Upper lobe of left lung (tissue), 6 donors: ENCODE measurements at places on chromosomes 4 and X. TPM values are rescaled to one million over a fixed set of nuclear protein-coding genes. Genes with fewer than 3 reads are reported as not detected.

The FAM9B gene
- total RNA-seq = 0.51 TPM

The NEK1 gene
- total RNA-seq = 13.6 TPM

The ASB9 gene
- 3.0 TPM for total RNA-seq

The CYTL1 gene
- total RNA-seq = 3.1 TPM

The FDCSP gene
- total RNA-seq = not detected

The UGT2B11 gene
- total RNA-seq = not detected

The NDNF gene
- 121 TPM for total RNA-seq

The ASMT gene
- not detected for total RNA-seq

The ZBTB33 gene
- total RNA-seq = 8.4 TPM

The TEX13B gene
- total RNA-seq = not detected

The PTPN13 gene
- 108 TPM for total RNA-seq

The SYP gene
- total RNA-seq = 2.1 TPM

The AFF1 gene
- total RNA-seq = 45.5 TPM

The H2BW2 gene
- total RNA-seq = not detected

The GPRASP1 gene
- 4.8 TPM for total RNA-seq

The LPAR4 gene
- not detected for total RNA-seq

The AFF2 gene
- 14.1 TPM for total RNA-seq

The TKTL2 gene
- not detected for total RNA-seq

The RGS12 gene
- total RNA-seq = 55.1 TPM

The GRPEL1 gene
- total RNA-seq = 24.3 TPM

The INTU gene
- 13.6 TPM for total RNA-seq

The MGST2 gene
- 64.0 TPM for total RNA-seq

The PDGFRA gene
- total RNA-seq = 136 TPM

The ABLIM2 gene
- total RNA-seq = 12.6 TPM

The COL4A6 gene
- 3.8 TPM for total RNA-seq

The SLC2A9 gene
- 7.5 TPM for total RNA-seq

The CNKSR2 gene
- 14.5 TPM for total RNA-seq

The CXCL11 gene
- not detected for total RNA-seq

The MAEA gene
- 75.6 TPM for total RNA-seq

The ESX1 gene
- total RNA-seq = not detected

The FGF5 gene
- total RNA-seq = not detected

The MID1 gene
- 17.4 TPM for total RNA-seq

The DIAPH2 gene
- 42.6 TPM for total RNA-seq

The PIN4 gene
- 3.1 TPM for total RNA-seq

The PRR32 gene
- total RNA-seq = not detected

The SPACA5 gene
- not detected for total RNA-seq

The SSX2 gene
- not detected for total RNA-seq

The NDST3 gene
- 0.13 TPM for total RNA-seq

The SOX3 gene
- not detected for total RNA-seq

The F8A3 gene
- total RNA-seq = 10.2 TPM

The DMP1 gene
- not detected for total RNA-seq

The KLB gene
- total RNA-seq = 9.0 TPM

The ERAS gene
- not detected for total RNA-seq

The RHOXF1 gene
- total RNA-seq = not detected

The TMPRSS11E gene
- not detected for total RNA-seq

The ZNF732 gene
- total RNA-seq = not detected

The FAM47E gene
- total RNA-seq = 7.3 TPM

The ADAM29 gene
- total RNA-seq = not detected

The PSAPL1 gene
- not detected for total RNA-seq
